ENCODE measurements at places on chromosomes 6 and 20. TPM values are rescaled to one million over a fixed set of nuclear protein-coding genes. Genes with fewer than 3 reads are reported as not detected.

GRCh38 chr6:81735756-81736380, 16.6 kb downstream of the TENT5A start:
- no peak for DNase-seq

GRCh38 chr6:13615792-13616120, 621 bp downstream of the NOL7 start:
- DNase-seq: peak; percentile 55

DNA sequence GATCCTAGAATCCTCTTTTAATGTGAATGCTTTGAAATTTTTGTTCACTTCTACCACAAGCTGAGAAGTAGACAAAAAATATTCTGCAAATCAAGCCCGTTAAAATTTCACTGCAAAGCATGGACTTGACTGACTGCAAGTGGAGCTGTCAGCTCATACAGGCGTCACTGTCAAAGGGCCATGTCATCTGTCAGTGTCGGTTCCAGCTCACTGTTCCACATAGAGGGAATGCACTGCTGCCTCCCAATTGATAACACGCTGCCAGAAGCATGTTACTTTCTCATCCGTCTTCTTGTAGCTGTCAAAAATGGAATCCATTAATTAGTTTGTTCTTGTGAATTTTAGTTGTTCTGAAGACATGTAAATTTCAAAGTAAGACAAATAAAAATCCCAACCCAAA, 50.4 kb upstream of the FBXL4 start:
- DNase-seq: no peak

DNA sequence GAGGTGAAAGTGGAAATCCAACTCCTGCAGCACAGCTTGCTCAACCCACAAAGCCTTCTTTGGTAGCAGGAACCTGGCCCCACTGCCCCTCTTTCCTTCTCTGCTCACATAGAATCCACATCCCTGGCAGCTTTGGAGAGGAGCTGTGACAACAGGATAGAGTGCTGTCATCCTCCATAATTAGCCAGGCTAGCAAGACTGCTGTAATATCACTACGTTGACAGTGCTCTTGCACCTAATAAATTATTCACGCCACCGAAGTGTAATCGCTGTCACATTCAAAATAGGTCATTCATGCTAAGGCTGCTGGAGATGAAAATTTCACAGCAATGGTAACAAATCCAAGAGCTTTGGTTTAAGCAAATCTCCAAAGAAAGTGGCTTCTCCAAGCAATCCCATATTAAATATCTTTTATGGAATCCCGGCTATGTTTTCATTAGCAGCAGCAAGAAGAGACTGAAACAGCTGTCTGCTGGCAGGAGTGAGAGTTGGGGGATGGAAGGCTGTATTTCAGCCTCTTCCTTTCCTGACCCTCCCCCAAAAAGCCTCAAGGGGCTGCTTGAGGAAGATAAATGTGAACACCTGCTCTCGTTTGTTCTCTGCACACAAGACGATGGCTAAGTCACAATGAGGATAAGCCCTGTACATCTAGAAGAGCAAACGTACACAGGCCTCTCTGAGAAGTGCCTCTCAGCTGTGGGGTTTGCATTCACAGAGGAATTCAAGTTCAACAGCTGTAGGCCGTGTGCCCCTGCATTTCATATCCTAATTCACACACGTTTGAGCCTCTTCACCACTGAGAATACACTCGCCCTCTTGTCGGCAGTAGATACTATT, 16.5 kb downstream of the RIPOR2 start:
- no peak for DNase-seq

- no peak for DNase-seq
Observed at GRCh38 chr20:51936377-51936776, 134.1 kb upstream of the SALL4 start.

DNA sequence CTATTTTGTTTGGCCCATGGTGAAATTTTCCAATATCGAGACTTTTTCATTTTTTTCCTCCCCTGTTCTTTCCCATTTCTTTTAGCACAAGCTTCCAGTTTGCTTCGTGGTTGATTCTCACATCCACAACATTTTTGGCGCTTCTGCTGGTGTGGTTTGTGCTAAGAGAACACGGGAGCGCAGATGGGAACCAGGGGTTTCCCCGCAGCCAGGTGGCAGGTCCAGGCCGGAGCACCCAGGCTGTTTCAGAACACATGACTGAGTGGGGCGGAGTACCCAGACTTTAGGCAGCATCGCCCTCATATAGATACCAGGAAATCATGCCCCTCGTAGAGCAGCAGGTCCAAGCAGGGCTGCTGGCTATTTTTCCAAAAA, 58.0 kb downstream of the SYTL3 start:
- DNase-seq: no peak

DNA sequence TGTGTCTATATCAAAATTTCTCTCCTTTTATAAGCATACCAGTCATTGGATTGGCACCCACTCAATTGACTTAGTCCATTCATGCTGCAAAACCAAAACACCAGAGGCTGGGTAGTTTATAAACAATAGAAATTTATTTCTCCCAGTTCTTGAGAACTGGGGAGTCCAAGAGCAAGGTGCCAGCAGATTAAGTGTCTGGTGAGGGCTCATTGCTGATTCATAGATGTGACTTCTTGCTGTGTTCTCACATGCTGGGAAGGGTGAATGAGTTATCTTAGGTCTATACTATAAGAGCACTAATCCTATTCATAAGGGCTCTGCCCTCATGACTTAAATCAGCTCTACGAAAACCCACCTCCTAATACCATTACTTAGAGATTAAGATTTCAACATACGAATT, 501.4 kb downstream of the EPM2A start:
- DNase-seq: no peak

GRCh38 chr6:83019741-83020140, 45.9 kb downstream of the UBE3D start:
- DNase-seq: no peak

DNA sequence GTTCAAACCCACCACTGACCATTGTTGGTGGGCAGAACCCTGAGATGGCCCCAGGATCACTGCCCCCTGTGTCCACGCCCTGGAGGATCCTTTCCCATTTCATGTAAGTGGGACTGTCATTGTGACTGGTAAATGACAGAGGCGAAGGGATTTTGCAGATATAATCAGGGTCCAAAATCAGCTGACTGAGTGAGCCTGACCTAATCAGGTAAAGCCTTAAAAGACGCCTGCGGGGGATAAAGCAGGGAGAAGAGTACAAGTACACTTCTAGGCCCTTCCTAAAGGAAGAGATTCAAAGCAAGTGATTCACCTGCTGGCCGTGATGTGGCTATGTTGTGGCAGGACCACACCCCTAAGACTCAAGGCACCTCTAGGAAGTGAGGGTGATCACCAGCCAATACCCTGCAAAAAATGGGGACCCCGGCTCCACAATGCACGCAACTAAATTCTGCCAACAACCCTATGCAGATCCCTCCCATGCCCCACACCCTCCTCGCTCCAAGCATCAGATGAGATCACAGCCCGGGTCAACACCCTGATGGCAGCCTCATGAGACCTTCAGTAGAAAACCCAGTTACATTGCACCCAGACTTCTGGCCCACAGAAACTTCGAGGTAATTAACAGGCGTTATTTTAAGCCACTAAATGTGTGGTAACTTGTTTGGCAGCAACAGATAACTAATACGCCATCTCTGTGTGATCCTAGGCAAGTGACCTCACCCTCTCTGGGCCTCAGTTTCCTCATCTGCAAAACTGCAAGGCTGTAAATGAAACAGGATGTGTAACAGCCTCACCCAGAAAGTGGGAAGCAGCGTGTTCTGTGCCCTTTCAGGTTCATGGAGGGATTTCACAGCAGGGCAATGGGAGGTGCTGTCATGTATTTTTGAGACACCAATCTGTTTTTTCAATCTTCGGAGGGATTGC, 11.3 kb downstream of the PREX1 start:
- no peak for DNase-seq

DNA sequence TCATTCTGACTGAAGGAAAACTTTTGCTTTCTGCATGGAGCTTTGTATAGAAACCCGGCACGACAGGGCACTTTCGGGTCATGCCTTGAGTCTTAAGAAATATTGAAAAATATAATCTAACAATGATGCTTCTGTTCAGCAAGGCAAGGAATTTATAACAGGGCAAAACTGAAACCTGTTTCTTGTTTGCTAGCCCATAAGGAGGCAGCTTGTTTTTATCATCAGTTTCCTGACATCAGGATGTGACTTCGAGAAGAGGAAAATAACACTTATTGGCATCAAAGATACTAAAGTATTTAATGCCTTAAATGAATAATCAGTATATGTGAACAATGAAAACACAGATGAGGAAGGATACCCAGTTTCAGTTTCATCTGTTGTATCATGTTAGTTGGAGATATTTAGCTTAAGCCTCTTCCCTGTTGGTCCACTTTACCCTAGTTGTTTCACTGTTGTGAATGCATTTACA, 146.5 kb downstream of the CDKAL1 start:
- no peak for DNase-seq

Gene BHLHE23
- not detected for total RNA-seq

Gene PRDM13
- not detected for total RNA-seq

Gene SUN5
- not detected for total RNA-seq

Gene PDYN
- 1.7 TPM for total RNA-seq

Gene COL11A2
- total RNA-seq: 10.1 TPM

Gene RBM24
- total RNA-seq: 8.7 TPM
